ENCODE measurements at places on chromosomes 3 and 15. TPM values are rescaled to one million over a fixed set of nuclear protein-coding genes. Genes with fewer than 3 reads are reported as not detected.

ZBTB20 gene
- polyA plus RNA-seq: 6.5 TPM

DNA sequence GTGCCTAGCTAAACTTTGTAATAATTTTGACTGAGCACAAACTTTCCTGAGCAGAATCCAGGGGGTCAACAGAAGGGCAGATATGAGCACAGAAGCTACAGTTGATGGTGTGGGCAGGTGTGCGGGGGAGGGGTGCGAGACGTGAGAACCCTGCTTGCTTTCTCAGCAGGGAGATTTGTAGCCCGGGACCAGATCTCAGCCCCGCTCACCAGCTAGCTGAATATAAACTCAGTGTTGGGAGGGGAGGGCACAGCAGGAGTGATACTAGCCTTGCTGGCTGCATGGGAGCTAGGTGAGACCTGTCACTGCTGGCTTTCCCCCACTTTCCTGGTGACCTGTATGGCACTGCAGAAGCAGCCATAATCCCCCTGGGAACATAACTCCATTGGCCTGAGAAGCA, 83.4 kb downstream of the CLDN1 start:
- no peak for DNase-seq

DNA sequence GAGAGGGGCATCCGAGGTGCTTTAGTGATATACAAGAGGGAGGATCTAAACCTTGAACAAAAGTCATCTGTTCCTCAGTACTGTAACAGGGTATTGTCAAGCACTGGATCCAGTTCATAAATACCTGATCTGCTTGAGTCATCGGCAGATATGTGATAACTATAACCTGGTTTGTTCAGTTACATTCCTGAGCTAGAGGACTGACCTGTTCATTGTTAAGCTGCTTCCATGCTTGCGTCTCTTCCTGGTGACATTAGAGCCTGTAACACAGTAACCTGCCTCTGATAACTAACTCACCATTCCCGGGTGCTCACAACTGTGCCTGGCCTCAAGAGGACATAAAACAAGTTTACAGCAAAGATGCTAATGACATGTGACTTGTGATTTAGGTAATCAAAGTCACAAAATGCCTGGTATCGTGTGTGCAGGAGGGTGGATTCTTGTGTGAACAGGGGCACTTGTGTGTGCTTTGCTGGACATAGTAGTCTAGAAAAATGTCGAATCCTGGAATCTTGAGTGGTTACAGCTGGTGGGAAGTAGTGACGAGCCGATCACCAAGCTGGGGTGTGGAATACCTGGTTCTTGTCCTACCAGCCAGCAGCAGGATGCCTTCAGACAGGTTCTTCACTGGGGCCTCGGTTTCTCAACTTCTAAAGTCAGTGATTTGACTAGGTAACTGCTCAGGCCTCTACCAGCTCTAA, 30.9 kb upstream of the POLR2M start:
- DNase-seq: no peak

- DNase-seq: no peak
Measured at GRCh38 chr3:101074518-101074917, 81.3 kb upstream of the ABI3BP start.

MYD88 gene
- polyA plus RNA-seq: 8.4 TPM

DNA sequence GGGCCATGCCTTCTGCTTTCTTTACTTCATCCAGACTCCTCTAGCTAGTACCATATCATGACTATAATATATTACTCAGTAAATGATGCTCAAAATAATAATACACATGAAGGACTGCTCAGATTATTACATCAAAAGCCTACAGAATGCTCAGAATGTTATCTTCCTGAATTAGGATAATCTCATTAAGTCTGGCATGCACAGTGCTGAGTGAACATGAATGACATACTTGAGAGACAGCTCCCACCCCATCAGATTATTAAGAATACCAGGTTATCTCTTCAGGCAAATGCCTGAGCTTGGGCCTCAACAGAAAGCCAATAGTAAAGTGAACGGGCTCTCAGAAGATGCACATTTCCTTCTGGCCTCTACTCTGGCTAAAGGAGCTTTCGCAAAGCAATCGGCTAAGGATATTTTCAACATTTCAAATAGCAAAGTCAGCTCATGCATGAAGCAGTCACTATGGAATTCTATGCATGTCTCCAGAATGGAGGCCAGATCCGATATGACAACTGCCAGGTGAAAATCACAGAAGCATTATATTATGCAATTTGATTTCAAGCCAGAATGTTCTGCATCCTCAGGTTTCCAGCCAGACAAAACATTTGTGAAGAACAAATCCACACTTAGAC, 122.6 kb downstream of the KCNMB2 start:
- no peak for DNase-seq

- no peak for DNase-seq
Measured at GRCh38 chr3:151639418-151639740, 94.3 kb upstream of the AADACL2 start.

DNA sequence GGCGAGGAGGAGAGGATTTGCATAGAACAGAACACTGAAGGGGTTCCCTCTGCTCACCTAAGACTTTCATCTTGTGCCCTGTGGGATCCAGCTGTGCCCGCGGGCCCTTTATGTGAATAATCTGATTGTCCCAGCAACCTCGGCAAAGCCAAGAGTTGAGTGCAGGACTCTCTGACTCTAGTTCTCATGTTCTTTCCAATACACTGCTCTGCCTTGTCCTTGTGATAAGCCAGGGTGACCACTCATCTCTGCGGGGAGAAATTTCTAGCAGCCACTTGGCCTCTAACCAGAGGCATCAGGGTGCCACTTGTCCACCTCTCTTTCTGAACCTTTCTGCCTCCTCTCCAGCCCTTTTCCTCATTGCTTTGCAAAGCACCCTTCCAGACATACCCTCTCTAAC, 31.8 kb downstream of the AQP9 start:
- DNase-seq: no peak

GRCh38 chr3:41881233-41881821, 80.6 kb downstream of the ULK4 start:
- no peak for DNase-seq

DNA sequence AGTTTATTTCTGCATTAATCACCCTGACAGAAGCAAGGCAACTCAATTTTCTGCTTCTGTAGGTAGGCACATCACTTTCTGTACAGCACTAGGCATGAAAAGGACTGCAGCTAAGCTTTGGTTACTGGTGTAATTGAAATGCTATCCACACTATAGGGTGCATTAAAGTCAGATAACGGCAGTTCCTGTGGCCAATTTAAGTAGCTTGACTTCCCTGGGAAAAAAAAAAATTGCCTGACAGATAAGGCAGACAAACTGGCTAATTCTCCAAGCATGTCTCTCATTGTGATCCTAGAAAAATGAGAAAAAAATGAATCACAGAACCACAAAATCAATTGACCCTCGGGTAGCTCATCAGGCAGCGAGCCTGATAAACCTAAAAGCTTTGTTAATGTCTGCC, 151.4 kb downstream of the MEIS2 start:
- DNase-seq: no peak

MESP1 gene
- polyA plus RNA-seq: 5.7 TPM

- no peak for DNase-seq
Measured at GRCh38 chr15:96268442-96269204, 61.9 kb upstream of the NR2F2 start.

COLQ gene
- 4.3 TPM for polyA plus RNA-seq

- DNase-seq: no peak
Measured at GRCh38 chr15:33071451-33071850, 123.1 kb downstream of the FMN1 start.

CNTN4 gene
- polyA plus RNA-seq: 1.9 TPM

DNA sequence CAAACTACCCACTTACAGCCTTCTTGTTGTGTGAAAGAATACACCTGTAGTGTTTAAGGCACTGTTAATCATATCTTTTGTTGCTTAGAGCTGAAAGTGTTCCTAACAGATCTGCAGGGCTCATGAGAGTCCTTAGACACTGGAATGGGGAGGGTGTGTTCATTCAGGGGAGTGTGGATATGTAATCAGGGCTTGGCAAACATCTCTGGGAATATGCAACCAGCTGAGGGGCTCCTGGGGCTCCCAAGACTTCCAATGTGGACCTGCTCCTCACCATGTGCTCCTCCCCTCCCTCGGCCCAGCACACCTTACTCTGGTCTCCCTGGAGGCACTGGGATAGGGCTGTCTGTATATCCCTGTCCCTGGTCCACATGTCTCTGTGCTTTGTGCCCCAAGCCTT, 30.3 kb upstream of the MFSD1 start:
- no peak for DNase-seq

DNA sequence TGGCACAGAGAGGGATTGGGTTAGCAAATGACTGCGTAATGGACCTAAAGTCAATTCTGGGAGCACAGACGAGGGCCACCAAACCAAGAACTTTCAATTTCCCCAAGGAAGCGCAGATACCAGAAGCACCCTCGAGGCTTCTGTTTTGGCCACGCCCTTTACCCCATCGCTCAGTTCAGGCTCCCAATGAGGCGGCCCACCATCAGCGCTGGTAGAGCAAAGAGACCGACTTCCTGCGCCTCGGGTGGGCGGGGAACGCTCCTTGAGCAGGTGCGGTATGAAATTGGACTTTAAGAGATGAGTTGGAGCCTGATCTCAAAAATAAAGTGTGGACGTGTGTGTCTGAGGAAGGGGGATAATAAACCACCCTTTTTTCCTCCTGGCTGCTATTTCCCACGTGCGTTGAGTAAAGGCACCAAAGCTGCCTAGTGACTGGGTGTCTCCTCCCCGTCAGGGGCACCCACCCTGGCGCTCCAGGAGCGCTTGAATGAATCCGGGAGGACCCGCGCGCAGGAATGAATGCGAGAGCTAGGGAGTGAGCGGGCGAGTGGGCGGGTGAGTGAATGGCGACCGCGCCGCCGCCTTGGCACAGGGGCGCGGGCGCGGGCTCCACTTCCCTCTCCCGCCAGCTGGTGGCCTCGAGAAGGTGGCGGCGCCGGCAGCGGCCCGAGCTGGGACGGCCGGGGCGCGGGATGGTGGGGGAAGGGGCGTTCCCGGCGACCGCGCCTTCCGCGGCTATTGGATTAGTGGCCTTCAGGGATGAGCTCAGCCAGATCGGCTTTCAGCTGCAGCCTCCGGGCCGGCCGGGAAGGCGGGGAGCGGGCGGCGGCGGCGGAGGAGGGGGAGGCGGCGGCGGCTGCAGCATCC, at the start of gene SPSB4:
TSS of gene SPSB4 (plus strand) at position 772 of the 867 bp plus-strand sequence. CDS start 14,758 bp downstream, outside the sequence.
- DNase-seq: peak; percentile 71

DNA sequence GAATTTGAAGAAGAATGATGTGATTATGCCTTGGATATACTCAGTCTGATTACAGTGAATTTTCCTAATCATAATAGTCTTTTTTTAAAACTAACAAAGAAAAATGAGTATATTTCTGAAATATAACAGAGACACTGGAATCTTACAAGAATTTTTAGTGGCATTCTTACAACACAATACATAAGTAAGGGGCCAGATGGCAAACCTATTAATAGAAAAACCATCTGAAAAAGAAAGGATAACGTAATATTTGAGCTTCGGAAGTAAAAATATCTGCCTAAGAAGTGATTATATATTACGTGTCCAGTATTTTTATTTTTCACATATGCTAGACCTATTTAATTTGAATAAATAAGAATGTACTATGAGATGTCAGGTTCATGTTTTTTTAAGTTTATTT, 452.8 kb downstream of the NAALADL2 start:
- no peak for DNase-seq

- no peak for DNase-seq
Measured at GRCh38 chr3:45915518-45916231, 27.6 kb upstream of the CXCR6 start.

DNA sequence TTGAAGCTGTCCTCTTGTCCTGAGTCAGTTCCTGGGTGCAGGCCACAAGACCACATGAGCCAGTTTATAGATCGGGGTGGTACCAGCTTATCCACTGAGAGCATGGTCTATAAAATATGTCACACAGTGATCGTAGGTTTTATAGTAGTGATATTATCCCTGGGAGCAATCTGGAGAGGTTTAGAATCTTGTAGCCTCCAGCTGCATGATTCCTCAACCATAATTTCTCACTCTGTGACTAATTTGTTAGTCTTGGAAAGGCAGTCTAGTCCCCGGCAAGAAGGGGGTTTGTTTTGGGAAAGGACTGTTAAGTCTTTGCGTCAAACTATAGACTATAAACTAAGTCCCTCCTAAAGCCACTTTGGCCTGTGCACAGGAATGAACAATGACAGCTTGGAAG, 693.0 kb upstream of the CADM2 start:
- DNase-seq: no peak

GRCh38 chr3:187922704-187923416, 177.6 kb upstream of the BCL6 start:
- no peak for DNase-seq

IL16 gene
- 4.7 TPM for polyA plus RNA-seq

DNA sequence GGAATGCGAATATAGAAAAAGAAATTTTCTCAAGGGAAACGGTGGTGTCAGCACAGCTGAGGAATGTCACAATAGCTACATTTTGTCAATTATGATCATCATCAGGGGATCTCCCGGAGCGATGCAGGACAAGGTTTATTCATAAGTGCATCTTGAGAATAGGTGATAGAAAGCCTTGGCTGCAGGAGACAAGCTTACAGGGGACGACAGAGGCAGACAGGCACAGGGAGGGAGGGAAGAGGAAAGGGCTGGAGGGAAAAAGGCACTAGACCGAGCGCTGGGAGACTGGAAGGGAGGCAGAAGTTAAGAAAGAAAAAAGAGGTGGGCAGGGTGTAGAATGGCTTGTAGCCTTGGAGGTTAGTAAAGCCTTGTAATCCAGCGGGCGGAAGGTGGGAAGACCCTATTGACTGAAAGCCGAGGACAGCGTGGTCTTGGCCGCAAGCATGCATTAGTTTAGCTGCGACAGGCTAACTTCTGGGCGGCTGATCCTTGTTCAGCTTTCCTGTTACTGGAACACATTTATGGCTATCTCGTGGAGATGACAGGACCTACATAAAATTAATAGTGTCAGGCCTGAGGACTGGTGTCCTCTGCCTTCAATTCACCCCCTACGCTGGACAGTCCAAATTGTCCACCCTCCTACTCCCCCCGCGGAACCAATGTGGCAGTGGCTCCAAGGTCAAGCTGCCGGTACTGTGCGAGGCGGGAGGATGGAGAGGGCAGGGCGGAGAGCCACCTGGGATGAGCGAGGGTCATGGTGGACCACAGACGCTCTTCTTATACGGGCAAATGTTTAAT, 1.4 kb upstream of the NECTIN3 start:
- peak; percentile 69 for DNase-seq

LRTM1 gene
- not detected for polyA plus RNA-seq

IMPDH2 gene
- polyA plus RNA-seq: 34.7 TPM

All from right cardiac atrium (tissue), 5 donors.